ENCODE measurements at places on chromosomes 11 and 22.

- DNase-seq: peak; percentile 21
These were observed 11.6 kb downstream of the TOLLIP start for GRCh38 chr11:1297576-1298473.

GRCh38 chr11:128240546-128240945 lies 346.8 kb downstream of the ETS1 start:
- DNase-seq: no peak

DNA sequence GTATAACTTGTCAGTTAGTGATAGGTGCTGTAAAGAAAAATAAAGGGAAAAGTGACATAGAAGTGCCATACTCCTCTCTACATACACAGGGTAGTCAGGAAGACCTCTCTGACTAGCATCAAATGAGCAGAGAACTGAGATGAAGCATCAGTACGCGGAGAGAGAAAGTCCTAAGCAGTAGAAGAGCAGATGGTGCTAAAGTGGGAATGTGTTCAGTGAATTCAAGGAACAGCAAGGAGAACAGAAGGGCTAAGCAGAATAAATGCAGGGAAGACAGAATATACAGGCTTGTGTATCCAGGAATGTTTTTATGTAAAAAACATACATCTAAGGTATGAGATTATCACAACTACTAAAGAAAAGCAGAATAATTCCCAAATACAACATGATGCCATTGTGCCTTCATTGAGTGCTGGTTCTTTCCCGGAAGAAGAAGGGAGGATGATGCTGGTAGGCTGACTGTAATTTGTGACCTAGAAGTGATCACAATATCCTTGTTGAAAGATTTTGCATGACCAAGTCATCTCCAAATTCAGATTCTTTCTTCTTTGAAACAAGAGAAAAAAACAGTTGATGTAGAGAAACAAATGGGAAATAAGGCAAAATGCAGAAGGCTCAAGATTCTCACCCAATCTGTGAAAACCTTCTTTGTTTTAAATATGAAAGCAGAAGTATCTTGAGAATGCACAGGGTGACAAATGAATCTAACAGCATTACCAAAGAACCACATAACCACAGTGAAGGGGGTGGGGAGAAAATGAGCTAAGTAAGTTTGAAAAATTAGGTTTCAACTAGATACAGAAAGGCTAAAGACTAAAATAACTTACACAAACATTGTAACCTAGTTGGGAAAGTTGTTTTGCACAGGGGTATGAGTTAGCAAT lies 20.5 kb downstream of the MRE11 start:
- DNase-seq: no peak

- no peak for DNase-seq
These were observed 60.8 kb upstream of the CTSC start for GRCh38 chr11:88398372-88398771.

DNA sequence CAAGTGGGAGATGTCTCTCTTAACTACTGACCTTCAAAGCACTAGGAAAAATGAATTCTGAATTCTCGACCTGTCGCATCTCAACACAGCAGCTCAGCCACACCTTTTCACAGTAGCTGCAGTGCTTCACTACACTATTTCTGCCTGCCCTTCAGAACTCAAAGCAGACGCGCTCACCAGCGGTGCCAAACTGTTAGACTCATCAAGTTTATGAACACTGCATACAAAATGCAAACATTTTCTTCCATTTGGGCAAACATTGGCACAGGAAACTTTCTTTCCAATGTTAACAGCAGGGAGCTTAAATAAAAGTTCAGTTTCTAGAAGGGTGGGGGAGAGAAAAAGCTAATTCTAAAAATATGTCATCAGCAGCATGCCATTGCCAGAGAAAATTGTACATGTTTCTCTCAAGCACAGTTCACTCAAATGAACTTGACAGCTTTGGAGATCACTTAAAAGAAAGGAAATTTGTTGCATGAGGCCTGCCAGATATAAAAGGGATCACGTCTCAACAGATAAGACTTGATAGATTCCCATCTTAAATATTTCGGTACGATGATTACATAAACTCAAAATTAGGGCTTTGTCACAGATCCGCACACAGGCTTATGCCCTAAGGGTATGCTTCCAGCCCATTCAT lies 82.7 kb downstream of the CADM1 start:
- DNase-seq: no peak

GRCh38 chr22:25702040-25702439 lies 39.9 kb upstream of the MYO18B start:
- DNase-seq: no peak

DNA sequence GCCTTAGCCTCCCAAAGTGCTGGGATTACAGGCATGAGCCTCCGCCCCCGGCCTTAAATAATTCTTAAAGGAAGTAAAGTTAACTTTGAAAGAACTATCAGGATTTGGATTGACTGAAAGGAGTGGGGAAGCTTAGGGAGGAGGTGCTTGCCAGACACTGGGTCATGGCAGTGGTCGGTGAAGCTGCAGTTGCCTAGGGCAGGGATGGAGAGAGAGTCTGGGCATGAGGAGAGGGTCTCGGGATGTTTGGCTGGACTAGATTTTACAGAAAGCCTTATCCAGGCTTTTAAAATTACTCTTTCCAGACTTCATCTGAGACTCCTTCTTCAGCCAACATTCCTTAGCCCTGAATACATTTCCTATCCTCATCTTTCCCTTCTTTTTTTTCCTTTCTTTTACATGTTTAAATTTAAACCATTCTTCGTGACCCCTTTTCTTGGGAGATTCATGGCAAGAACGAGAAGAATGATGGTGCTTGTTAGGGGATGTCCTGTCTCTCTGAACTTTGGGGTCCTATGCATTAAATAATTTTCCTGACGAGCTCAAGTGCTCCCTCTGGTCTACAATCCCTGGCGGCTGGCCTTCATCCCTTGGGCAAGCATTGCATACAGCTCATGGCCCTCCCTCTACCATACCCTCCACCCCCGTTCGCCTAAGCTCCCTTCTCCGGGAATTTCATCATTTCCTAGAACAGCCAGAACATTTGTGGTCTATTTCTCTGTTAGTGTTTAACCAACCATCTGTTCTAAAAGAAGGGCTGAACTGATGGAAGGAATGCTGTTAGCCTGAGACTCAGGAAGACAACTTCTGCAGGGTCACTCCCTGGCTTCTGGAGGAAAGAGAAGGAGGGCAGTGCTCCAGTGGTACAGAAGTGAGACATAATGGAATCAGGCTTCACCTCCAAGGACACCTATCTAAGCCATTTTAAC lies at the start of gene NNMT:
NNMT (plus strand) TSS at position 724 of the 929 bp plus-strand sequence; CDS start at position 882, 158 bp downstream.
- DNase-seq: peak; percentile 81

DNA sequence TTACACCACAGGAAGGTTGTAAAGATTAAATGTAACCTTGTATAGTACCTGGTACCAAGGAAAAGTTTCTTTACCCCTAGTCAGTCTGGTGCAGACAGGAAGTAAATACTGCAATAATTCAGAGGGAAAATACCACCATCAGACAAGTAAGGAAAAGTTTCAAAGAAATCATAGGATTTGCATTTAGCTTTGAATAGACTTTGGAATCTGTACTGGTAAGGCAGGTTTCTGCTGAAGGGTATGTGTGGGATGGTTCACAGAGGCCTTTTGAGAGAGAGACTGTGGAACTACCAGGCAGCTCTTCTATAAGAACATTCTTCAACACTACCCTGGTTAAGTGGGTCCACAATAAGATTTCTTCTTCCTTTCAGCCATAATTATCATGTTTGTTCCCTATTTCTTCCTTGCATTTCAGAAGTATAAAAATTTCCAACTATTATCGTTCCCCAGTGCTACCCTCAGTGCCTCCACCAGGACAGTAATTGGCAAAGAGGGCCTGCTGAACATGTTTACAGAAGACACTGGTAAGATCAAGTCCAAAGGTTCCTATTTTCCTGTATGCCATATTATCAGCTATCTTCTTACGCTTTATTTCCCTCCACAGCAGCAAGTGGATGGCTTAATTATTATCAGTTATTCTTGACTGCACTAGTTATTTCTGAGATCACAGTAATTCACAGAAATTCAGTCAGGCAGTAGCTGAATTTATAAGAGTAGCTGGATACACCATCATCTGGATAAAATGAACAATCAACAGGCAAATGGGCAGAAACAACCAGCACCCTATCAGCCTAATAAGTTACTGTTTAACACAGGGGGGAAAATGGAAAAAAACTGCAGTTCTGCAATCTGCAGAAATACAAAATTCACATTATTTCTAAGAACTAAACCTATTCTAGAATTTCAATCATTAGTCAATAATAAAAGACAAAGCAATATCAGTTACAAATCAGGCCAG lies 48.5 kb downstream of the PITPNB start:
- no peak for DNase-seq

DNA sequence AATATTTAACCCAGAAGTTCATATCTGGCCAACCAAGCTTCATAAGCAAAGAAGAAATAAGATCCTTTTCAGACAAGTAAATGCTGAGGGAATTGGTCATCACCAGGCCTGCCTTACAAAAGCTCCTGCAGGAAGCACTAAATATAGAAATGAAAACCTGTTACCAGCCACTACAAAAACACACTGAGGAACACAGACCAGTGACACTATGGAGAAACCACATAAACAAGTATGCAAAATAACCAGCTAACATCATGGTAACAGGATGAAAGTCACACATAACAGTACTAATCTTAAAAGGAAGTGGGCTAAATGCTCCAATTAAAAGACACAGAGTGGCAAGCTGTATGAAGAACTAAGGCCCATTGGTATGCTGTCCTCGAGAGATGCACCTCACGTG lies 311.4 kb downstream of the DYNC2H1 start:
- no peak for DNase-seq

- DNase-seq: peak; percentile 65
These were observed 671 bp upstream of the PICALM start for GRCh38 chr11:86069408-86070101.

DNA sequence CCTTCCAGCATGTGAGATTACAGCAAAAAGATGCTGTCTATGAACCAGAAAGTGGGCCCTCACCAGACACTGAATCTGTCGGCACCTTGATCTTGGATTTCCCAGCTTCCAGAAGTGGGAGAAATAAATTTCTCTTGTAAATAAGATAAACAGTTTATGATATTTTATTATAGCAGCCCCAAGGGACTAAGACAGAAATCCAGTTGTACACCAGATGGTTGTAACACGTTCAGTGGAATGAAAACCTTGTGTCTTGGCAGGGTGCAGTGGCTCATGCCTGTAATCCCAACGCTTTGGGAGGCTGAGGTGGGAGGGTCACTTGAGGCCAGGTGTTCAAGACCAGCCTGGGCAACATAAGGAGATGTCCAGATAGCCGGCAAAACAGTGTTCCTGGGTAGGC lies 61.8 kb downstream of the MCHR1 start:
- DNase-seq: no peak

- no peak for DNase-seq
These were observed 116.0 kb upstream of the ANO1 start for GRCh38 chr11:69962152-69962551.

- DNase-seq: no peak
These were observed 4.2 kb downstream of the FAR1 start for GRCh38 chr11:13672576-13673210.

- no peak for DNase-seq
These were observed 8.8 kb downstream of the FOXRED2 start for GRCh38 chr22:36497910-36498665.

DNA sequence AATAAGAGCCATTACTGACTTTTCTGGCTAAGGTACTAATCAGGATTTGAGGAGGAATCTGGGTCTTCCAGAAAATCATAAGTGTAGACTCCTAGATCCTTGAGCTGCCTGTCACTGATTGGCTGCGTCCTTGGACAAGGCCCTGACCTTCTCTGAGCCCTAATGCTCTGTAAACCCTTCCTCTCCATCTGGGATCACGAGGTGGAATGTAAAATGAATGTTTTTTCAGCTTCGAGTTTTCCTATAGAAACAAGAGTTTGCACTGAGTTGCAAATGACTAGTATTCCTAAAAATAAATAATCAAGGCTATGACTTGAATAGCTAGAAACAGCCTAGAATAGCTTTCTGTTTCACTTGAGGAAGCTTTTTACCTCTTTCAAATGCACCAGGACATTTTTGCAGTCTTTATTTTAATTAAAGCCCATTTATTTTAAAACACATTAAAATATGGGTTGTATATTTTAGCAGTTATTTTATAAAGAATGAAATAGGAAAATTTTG lies 1.1 kb upstream of the DIXDC1 start:
- no peak for DNase-seq

GRCh38 chr22:24901448-24901847 lies 45.0 kb downstream of the LHFPL7 start:
- DNase-seq: no peak

DNA sequence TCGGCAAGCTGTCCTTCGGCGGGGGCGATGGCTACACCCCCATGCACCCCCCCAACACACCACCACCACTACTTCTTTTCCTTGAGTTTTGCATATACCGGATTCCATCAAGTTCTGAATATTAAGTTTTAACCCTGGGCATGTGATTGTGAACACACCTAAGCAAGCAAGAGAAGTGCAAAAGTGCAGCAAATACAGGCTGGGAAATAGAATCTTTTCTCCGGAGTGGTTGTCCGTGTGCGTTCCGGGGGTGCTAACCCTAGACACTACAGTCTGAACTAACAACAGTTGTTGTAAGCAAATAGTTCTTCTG lies 574 bp downstream of the PRSS23 start:
- DNase-seq: no peak

DNA sequence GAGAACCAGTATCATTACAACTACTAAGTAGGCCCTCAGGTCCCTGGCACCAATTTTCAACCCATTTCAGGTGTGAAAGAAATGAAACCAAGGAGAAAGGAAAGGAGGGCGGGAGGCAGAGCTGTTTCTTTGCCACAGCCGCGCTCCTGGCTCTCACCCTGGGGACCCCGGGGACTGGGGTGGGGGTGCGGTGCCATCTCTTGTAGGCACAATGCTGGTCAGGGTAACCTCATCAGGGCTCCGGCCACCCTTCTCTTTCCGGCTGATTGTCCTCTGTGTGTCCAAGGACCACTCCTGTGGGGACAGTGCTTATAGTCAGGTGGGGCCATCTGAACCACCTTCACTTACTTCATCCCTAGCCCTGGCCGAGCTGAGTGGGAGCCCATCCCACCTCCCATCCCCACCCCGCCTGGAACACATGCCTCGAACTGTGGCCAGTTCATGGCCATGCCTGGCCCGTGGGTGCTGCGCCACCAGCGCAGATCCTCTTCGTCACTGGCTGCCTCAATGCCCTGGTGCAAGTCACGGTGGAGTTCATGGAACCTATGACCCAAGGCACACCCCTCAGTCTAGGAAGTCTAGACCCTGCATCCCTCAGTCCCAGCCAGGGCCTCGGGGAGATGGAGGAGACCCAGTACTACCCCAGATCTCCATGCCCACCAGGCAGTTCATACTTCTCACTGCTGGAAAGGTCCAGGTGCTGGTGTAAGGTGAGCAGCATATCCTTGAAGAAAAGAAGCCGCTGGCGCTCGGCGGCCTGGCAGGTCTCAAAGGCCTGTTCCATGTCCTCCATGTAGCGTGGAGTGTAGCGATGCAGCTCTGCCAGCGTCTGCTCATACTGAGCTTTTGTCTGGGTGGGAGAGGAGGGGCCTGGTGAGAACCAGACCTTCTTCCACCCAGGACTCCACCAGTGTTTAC lies 2.3 kb upstream of the ARFGAP2 start:
- no peak for DNase-seq

GRCh38 chr22:42364604-42365110 lies 67.5 kb downstream of the NFAM1 start:
- peak; percentile 74 for DNase-seq

- no peak for DNase-seq
These were observed 121.3 kb downstream of the NECTIN1 start for GRCh38 chr11:119607726-119608125.

- DNase-seq: no peak
These were observed 7.6 kb upstream of the POU2AF1 start for GRCh38 chr11:111386611-111387150.

Measured in femur (tissue), 1 donor.